ENCODE measurements at places on chromosomes 7 and 10.

DNA sequence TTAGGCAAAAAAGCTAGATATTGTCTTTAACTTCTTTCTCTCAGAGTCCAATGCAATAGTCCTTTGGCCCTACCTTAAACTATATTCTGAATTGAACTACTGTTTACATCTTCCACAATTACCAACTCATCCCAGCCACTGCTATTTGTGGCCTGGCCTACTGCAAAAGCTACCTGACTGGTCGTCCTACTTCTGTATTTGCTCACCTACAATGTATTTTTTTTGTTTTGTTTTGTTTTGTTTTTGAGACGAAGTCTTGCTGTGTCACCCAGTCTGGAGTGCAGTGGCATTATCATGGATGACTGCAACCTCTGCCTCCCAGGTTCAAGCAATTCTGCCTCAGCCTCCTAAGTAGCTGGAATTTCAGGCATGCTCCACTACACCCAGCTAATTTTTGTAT, 51.2 kb downstream of the ARL4A start:
- no peak for DNase-seq

- no peak for DNase-seq
Measured at GRCh38 chr7:1692515-1693418, 22.7 kb downstream of the ELFN1 start.

DNA sequence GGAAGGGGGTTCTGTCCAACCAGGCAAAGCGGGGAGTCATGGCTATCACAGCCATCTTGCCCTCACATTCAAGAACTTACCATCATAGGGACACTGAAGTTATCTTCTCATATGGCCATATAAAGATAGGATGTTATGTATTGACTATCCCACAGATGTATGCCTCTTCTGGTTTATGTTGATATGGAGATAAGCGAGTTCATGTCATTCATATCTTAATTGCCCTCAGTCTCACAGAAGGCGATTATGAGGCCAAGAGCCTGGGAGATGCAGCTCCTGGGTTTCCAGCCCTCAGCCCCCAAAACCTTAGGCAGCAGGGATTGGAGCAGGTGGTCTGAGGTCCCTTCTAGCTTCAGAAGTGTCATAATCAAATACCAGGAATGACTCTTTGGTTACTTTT, 8.5 kb upstream of the ANKRD61 start:
- no peak for DNase-seq

DNA sequence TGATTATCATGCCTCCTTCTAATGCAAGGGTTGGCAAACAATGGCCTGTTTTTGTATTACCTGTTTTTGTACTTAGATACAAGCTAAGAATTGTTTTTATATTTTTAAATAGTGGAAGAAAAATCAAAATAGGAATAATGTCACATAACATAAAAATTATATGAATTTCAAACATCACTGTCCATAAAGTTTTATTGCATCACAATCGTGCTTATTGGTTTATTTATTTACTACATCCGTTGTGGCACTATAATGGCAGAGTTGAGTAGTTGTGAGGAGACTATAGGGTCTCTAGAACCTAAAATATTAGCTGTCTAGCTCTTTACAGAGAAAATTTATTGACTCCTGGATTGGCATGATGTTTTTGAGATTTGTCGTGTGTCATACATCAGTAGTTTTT, 4.1 kb downstream of the KIF20B start:
- no peak for DNase-seq

GRCh38 chr10:1189166-1190051, 133.2 kb downstream of the WDR37 start:
- DNase-seq = no peak

GRCh38 chr7:28748346-28748745, 209.8 kb downstream of the TRIL start:
- no peak for DNase-seq

- DNase-seq = no peak
Measured at GRCh38 chr7:41232086-41232485, 470.8 kb downstream of the INHBA start.

DNA sequence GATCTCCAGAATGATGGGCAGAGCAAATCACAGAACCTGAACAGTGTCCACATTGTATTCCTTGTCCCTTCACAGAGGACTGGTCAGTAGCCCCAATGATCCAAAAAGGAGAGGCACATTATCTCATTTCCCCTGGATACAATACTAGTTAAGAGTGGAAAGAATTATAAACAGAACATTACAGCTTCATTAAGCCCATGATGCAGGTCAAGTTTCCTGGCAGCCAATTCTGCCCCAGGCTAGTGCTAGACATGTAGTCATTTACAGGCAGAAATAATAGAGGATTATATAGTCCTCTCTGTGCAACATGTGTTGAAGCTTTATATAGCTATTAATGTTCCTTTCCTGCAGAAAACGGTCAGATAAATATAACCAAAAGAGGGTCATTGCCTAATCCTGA, 124.3 kb upstream of the WNT16 start:
- DNase-seq = no peak

- DNase-seq = no peak
Measured at GRCh38 chr10:119670717-119671116, 19.5 kb downstream of the BAG3 start.

DNA sequence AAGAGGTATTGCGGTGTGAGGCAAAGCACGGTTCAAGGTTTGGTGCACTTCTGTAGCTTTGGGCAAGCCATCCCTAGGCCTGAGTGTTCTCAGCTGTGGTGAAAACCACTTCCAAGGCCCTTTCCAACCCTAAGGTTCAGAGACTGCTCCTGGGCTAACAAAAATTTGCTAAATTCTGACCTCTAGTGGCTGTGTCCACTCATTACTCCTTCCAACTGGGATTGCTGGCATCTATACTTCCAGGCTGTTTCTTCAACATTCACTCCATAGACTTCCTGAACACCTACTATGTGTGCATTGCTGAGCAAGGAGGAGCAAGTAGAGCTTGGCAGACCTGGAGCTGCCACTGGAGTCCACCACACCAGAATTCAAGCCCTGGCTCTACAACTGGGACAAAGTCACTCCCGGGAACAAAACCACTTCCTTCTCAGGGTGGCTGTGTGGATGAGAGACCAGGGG, 29.3 kb upstream of the SH3PXD2A start:
- DNase-seq = no peak

GRCh38 chr10:102435133-102435497, 2.7 kb upstream of the CUEDC2 start:
- DNase-seq = no peak

GRCh38 chr7:11130012-11130411, 156.3 kb downstream of the PHF14 start:
- DNase-seq = no peak

- DNase-seq = no peak
Measured at GRCh38 chr7:47559306-47560220, 22.3 kb downstream of the TNS3 start.

DNA sequence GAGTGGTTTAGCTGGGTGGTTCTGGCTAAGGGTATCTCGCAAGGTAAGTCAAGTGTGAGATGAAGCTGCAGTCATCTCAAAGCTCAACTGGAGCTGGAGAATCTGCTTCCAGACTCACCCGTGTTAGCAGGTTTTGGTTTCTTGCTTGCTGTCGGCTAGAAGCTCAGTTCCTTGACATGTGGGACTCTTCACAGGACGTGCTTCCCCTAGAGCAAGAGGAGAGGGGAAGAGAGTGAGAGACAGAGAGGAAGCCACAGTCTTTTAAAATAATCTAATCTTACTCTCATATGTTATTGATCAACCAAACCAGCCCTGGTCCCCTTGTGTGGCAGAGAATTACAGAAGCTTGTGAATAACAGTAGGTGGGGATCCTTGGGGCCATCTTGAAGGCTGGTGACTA, 199.5 kb downstream of the REEP3 start:
- DNase-seq = no peak

DNA sequence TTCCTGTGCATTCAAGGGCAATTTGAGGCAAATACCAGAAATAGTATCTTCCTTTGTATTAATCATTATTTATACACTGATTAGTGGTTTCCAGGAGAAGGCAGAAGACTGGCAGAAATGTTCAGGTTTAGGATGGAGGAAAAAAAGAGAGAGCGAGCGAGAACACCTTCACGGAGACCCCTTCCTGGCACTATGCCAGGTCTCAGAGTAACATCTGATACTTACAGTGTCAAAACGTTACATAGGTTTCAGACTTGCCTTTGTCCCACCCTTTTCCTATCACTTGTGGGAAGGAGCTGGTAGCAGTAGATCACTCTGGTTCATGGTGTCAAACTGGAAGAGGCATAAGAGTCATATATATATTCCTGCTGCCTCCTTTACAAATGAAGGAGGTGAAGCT, 652 bp downstream of the OR2A12 start:
- no peak for DNase-seq

All from CD4-positive, alpha-beta T cell (primary cell).